ENCODE measurements at places on chromosomes 12 and 14.

DNA sequence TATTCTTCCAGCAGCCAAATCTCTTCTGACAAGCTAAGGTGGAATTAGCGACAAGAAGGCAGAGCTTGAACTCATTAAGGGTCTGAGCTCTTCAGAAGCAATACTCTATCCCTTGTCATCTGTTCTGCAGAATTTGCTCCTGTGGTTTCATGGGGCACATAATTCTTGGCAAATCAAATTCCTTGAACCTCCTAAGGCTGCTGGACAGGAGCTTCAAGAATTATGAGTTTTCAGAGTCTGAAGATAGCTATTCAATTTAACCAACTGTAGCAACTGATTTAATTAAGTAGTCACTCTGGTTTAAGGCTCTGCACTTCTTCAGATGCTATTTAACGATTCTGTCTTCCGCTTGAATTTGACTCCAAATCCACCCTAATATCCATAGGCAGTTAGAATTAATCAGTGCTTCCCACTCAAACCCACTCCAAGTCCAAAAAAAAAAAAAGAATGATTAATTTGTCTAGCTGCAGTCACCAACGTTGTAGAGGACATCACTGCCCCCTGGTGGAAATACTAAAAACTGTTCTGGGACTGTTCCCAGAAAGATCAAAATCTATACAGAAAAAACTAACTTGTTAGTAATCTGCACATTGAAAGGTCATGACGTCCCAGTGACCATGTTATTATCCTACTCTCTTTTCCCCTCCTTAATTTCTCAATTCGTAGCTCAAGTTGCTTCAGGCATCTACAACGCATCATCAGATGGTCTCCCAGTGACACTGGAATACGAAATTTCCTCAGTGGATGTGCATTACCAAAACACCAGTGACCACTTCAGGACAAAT, 169.9 kb downstream of the KIF21A start:
- DNase-seq, result peak; percentile 45

- no peak for DNase-seq
Observed at GRCh38 chr12:67645601-67646000, 2.9 kb upstream of the DYRK2 start.

DNA sequence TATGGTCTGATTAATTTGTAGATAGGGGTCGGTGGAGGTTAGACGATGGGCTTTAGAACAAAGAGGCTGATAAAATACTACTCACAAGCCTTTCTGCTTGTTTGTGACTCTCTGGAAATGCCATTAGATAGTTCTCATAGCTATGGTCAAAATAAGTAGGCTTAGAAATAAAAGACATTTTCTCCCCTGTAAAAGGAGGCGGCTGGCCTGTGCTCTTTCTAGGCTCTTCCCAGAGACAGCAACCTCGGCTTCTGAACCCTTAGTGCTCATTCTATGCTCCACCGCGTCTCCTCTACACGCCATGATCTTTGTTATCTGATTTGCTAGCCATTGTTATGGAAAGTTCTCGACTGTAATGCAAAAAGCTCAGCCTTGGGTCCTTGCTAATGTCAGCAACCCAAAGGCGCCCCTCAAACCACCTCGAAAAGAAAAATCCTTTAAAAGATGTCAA, 64.5 kb downstream of the CRADD start:
- DNase-seq, result peak; percentile 24

- no peak for DNase-seq
Observed at GRCh38 chr14:90905531-90905930, 89.3 kb upstream of the TTC7B start.

- no peak for DNase-seq
Observed at GRCh38 chr12:104133321-104133720, 4.7 kb downstream of the NFYB start.
